Endodermal cell (in vitro differentiated cells): ENCODE measurements at places on chromosomes 4 and X.

GRCh38 chrX:85994228-85994627 is 53.1 kb downstream of the CHM start:
- DNase-seq: no peak

DNA sequence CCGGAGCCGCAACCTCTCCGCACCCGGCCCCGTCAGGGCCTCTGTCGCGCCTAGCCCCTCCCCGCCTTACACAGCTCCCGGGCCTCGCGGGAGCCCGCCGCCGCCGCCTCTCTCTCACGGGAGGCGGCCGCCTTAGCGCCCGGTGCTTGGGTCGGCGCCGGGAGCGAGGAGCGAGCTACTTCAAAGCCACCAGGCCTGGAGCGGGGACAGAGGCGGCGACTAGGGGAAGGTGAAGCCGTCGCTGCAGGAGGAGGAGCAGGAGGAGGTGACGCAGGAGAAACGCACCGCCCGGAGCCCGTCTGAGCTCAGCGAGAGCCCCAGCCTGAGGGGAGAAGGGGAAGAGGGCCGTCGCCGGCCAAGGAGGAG is 250 bp downstream of the USP9X start:
- no peak for DNase-seq

- peak; percentile 56 for DNase-seq
Observed at GRCh38 chr4:139188648-139189416, 11.8 kb upstream of the ELF2 start.

DNA sequence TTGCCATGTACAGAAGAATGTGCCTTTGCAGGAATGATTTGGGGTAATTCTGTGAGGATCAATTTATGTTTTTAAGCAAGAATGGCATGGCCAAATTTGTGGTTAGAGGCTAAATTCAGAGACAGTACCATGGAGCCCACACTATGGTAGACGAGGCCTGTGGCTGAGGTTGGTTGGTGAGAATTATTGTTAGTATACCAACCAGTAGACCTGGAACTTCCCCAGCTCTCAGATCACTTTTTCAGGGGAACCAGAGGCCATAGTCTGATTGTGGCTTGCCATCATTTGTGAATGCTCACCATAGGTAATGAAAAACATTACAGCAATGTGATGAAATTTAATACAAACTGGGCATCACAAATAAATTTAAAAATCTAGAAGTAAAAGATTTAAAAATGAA is 56.3 kb downstream of the SHISA3 start:
- no peak for DNase-seq

DNA sequence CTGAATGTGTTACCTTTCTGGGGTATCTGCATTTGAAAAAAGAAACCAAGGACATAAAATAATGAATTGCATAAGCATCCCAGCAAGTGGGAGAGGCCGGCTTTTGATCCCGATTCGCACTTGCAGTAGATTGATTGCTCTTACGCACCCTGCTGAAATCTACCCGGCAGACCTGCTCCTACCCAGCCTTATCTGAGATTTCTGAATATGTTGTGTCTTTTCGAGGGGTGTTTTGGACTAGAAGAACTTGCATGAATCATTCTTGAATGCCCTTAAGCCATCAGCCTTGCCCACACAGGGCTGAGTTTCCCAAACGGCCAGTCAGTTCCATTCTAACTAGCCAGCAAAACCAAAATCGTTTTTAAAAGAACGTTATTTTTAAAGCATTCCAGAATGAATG is 174.4 kb upstream of the BCOR start:
- DNase-seq: no peak

DNA sequence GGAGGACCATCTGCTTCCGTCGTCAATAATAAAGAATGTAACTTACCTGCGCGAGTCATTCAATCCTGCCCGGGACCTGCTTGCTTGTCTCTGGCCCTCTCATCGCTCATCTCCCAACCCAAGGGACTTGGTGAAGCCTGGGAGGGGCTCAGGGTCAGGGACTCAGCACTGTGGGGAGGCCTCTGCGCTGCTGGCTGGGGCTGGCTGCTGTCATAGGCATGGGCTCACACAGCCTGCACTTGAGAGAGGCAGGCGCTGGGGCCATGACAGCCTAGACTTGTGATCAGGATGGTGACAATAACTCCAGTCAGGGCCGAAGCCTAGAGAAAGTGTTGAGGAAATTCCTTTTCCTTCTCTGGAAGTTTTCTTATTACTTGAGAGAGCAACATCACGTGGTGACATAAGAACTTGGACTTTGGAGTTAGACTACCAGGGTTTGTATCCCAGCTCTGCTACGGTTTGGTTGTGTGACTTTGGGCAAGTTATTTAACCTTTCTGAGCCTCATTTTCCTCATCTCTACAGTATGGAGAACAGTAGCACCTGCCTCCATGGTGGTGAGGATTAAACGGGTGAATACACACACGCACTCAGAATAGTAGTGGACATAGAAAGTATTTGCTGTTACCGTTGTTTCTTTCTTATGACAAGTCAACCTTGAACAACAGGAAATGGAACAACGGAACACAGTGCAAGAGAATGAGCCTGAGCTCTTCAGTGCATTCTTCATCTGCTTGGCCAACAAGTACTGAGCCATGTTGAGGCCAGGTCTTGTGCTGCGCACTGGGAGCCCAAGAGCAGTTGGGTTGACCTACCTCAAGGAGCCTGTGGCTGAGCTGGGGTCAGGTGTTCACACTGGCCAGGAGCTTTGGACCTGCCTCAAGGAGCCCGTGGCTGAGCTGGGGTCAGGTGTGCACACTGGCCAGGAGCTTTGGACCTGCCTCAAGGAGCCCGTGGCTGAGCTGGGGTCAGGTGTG is 60.5 kb downstream of the TBC1D14 start:
- no peak for DNase-seq
